ENCODE measurements at places on chromosomes 1 and 21.

- no peak for DNase-seq
Observed at GRCh38 chr1:224747578-224747977, 131.5 kb downstream of the CNIH3 start.

DNA sequence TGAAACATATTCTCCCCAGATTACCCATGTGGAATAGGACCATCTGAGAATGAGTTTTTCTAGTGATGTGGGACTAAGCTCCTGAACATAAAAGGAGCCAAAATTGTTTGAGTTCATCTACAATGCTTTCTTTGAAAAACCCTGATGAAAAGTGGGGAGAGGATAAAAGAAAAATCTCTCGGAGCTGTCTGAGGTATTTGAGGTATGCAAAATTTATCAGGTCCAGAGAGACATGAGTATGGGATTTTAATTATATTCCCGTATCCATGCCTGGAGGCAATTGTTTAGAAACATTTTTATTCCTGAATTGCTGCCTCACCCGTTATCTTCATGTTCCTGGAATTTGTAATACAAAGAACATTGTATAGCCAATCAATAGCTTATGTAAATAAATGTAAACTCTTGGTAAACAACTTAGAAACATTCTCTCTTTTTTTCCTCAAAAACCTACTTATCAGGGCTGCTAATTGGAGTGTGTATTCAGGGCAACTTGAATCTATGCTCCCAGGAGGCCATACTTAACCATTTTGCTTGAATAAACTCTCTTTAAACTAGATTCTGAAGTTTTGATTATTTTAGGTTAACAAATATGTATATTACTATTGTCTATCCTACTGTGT, 109.3 kb upstream of the OLFM3 start:
- no peak for DNase-seq

DNA sequence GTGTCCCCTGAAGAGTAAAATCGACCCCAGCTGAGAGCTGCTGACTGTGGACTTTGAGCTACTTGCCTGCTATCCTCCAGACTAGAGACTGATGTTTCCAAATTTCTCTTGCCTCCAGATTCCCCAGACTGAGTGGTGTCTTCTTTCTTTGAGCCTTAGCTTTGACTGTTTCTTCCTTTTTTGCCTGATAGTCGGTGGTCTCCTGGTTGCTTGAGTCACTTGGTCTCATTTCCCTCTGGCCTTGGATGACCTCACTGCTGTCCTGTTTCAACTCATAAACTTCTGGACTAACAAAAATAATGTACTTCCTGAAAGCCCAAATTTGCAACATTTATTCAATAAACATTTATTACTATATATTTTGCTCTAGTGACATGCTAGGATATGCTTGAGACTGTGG, 52.9 kb upstream of the DIPK1A start:
- no peak for DNase-seq

GRCh38 chr1:165988275-165988674, 160.9 kb downstream of the UCK2 start:
- no peak for DNase-seq

DNA sequence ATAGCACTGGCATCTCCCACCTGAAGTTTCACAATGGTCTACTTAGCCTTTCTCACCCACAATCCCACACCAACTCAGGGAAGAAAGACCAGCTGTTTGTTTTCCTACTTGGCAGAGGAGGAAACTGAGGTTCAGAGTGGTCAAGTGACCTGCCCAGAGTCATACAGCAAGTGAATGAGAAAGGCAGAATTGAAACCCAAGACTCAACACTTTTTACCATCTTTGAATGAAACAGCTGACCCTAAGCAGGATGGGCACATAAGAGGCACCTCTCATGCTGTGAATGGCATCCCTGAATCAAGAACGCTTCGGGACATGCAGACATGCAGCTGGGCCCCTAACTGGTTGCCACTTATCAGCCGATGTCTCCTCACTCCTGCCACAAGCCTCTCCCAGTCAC, 193.8 kb downstream of the HIVEP3 start:
- DNase-seq: no peak

DNA sequence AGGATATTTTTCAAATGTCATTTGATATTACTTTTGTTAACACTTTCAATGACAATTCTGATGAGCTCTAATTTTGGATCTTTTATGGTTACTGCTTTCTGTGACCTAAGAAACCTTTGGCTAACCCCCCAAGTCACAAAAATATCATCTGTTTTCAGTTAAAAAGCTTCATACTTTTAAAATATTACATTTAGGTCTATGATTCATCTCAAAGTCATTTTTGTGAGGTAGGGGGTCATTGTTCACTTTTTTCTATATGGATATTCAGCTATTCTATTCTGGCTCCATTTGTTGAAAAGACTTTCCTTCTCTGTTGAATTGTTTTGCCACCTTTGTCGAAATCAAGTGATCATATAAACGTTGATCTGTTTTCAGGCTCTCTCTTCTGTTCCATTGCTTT, 44.8 kb downstream of the UCHL5 start:
- no peak for DNase-seq

DNA sequence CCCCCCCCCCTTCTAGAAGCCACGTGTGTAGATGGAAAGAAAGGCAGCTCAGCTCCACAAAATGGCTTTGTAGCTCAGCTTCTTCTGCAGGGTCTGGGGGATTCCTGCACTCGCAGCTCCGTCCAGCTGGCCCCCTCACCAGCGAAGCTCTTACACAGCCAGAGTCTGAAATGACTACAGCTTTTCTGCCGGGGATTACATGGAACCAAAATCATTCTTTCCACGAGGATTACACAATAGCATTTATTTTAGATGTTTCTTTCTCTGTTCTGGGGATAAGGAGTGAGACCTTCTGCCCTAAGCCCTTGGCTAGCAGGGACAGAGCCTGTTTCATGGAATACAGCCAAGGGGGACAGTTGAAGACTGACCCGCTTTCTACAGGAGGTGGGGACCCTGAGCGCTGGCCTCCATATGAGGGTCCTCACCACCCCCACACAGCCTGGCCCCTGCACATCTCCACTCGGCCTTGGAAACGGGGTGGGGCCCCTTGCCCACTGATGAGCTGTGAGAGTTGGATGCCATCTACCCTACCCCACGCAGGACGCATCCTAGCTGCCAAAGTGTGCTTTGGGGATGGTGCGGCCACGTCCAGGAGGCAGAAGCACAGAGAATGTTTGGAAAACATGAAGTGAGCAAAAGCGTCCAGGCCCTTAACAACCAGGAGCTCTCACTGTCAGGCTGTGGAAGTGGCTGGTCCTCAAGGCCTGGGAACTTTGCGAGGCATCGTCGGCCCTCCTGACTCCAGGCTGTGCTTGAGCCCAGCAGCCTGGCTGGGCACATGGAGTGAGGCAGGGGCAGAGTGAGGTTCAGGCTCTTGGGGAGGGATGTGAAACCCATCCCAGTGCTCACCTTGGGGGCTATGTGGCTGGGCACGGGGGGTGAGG, 14.5 kb downstream of the ACTRT2 start:
- DNase-seq: no peak

GRCh38 chr1:33985656-33986055, 121.8 kb downstream of the HMGB4 start:
- no peak for DNase-seq

GRCh38 chr1:238777551-238777950, 608.8 kb upstream of the CHRM3 start:
- no peak for DNase-seq

- DNase-seq: no peak
Observed at GRCh38 chr1:27789540-27790041, 16.6 kb downstream of the STX12 start.

- no peak for DNase-seq
Observed at GRCh38 chr1:192539297-192540092, 36.1 kb upstream of the RGS1 start.

GRCh38 chr1:156648496-156648895, 6.6 kb downstream of the BCAN start:
- DNase-seq: no peak

DNA sequence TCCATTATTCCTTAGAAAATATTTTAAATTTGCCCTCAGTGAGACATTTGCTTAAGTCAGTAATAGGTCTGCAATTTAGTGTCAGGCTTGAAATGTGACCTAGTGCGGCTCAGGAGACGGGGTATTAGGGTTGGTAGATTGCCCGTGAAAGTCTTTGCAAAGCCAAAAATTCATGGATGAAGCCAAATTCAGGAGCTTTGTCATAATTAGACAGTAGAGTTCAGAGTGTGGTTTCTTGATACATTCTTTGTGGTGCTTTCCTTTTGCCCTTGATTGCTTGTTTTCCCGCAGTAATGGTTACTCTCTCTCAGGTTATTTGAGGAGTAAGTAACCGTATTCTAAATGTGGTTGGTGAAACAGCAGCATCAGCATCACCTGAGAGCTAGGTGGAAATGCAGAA, 120.7 kb downstream of the RPS6KC1 start:
- no peak for DNase-seq

DNA sequence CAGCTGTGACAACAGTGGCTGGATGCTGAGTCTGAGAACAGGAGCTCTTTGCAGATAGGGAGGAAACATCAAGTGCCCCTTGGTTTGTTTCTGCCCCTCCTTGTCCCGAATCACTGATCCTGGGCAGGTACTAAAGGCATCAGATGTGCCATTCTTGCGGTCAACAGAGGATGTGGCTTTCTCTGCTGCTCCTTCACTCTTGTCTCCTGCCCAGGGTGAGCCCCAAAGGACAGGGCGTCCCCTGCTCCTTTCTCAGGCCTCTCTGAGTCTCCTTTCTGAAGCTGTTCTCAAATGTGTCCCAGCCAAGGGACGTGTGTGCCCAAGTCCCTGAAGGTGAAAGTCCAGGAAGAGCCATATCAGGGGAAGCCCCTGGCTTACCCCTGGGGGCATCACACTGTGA, 31.7 kb downstream of the SLC37A1 start:
- DNase-seq: no peak

DNA sequence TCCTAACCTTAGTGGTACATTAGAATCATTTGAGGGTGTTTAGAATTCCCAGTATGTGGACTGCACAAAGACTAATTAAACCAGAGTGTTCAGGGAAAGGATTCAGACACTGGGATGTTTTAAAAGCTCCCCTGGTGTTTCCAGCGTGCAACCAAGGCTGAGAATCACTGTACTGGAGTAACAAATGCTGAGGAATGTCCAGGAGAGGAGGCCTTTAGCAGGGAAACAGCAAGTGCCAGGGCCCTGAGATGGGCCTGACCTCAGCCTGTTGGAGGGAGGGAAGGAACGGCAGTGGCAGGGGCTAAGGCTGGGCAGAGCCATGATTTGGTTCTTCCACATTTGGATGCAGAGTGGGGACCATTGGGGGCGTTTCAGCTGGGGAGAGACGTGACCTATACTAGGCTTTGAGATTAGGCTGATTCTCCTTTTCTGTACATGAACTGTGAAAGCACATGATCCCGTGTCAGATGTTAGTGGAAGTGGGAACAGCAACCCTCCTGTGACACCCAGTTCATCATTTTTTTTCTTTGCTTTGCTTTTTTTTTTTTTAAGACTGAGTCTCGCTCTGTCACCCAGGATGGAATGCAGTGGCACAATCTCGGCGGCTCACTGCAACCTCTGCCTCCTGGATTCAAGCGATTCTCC, 49.3 kb downstream of the KANK4 start:
- no peak for DNase-seq

DNA sequence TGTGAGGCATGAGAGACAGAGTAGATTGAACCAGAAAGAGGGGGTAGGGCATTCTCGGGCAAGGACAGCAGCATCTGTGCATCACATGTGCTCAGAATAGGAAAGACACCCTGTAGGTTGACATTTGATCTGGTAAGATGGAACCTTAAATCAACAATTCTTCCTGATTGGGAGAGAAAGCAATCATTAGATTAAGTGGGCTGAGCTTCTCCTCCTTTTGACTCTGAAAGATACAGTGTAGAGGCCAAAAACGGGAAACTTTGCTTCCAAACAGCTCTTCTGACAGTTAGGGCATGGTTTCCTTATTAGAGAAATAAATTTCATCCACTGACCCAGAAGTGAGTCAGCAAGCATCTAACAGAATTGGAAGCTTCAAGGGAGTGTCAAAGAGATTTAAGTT, 9.7 kb downstream of the KIF14 start:
- DNase-seq: no peak

DNA sequence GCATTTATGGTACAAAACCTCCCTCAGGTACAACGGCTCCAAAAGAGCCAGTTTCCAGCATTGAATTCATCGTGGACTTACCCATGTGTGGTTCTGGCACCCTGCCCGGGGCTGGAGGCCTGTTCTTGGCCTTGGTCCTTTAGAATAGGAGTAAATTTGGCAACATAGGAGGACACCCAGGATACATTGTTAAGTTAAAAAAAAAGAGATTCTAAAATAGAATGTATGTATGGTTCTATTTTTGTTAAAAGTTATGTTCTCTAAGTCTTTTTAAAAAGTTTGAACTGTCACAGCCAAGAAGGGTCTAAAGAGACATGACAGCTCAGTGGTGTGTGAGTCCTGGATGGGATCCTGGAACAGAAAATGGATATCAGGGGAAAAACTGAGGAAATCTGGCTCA, 25.9 kb downstream of the EPHX1 start:
- no peak for DNase-seq

DNA sequence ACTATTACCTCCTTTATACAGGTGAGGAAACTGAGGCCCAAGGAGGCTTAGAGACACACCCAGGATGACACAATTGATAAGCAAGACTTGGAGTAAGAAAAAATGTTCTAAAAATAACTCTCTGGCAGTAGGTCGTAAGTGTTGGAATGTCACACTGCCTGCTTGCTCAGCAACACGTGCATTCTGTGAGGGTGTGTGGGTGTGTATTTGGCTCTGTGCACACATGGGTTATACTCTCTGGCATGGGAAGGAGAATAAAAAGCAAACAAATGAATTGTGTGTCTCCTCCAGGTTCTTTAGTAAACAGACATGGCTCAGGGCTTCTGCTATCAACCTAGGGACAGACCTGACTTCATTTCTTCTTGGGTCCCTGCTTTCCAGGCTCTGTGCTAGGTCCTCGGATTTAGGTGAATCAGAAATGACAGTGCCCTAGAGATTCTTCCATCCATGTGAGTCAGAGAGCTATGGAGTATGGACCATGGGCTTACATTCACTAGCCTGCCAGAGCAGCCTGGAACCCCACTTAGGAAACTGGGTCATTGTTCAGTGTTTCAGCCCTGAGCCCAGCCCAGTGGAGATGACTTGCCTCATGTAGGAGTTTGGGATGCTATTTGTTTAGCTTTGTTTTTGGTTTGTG, 72.4 kb downstream of the ELAVL4 start:
- no peak for DNase-seq

DNA sequence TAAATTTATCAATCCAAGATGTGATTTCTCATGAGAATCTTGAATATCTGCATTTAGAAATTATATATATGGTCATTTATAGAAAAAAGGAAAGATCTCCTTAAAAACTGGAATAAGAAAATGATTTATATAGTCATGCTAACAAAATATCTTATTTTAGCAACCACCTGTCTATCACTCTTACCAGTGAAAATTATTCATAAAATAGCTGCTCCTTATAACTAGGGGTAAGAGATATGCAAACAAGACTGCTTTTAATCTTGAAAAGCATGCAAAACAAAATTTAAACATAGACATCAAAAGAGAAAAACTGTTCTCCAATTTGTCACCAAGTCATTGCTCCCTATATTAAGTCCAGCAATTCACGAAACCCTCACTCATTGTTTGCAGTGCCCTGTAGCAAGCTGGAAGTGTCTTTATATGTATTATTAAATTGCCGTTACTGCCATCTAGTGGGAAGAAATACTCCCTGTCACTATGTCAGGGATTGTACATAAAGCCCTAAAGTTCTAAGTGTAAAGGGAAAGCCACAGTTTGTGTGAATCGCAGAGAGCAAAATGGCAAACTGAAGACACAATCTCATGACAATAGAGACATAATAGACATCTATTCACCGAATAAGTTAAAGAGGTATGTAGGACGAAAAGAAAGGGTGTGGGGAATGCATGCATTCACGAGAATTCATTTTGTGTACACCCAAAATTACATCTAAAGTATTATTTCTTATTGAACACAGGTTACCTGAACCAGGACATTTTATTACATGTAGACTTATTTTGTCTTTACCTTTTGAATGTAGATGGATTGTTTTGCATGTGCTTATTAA, 600.5 kb downstream of the USP25 start:
- DNase-seq: peak; percentile 34

All from NCI-H146 (cell line).